Large intestine (tissue), 12 donors: ENCODE measurements at places on chromosomes 4 and X.

- peak; percentile 31 for DNase-seq
Observed at GRCh38 chr4:184648054-184648312, 1.3 kb downstream of the CASP3 start.

DNA sequence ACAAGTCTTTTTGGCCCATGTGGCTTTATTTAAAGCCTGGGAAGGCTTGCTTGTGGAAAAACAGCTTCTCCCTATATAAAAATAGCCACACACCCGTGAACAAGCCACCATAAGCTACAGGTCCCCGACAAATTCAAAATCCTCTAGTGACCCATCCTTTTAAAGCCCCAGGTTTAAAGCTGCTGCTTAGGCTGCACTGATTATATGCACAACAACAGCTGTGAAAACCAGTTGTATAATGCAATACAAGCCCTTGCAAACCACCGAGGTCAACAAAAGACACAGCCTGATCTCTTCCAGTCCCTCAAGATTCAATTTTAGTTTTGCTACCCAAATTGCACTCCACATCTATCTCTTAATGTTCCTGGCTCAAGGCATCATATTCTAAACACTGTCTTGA lies 186.0 kb upstream of the WDFY3 start:
- DNase-seq, result no peak

DNA sequence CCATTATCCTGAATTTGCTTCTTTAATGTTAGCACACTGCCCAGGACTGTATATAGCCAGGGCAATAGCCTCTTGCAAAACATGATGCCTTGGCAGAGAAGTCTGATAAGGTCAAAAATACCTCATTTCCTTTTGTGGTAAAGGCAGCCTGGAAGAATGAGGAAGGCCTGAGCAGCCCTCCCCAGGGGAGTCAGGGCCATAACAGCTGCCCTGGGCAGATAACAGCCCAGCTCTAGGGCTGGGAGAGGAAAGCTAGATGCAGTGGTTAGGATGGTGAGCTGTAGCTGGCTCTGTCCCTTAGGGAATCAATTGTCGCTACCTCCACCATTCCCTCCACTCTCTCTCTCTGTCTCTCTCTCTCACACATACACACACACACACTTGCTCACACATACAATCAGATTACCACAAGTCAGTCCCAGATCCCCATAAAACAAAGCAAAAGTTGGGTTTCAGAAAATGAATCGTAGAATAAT lies 29.2 kb downstream of the EFHC2 start:
- DNase-seq, result peak; percentile 86

GRCh38 chr4:68865760-68866159 lies 50.0 kb downstream of the UGT2B10 start:
- DNase-seq, result no peak

GRCh38 chr4:58254291-58254690 lies 1144.1 kb upstream of the IGFBP7 start:
- no peak for DNase-seq

- no peak for DNase-seq
Observed at GRCh38 chr4:39323821-39324220, 42.3 kb downstream of the RFC1 start.

GRCh38 chrX:125205133-125205917 lies 114.3 kb upstream of the TEX13C start:
- DNase-seq, result peak; percentile 42

GRCh38 chrX:20506739-20507138 lies 240.0 kb upstream of the RPS6KA3 start:
- DNase-seq, result no peak

GRCh38 chr4:101279377-101279871 lies 67.9 kb downstream of the PPP3CA start:
- peak; percentile 25 for DNase-seq

DNA sequence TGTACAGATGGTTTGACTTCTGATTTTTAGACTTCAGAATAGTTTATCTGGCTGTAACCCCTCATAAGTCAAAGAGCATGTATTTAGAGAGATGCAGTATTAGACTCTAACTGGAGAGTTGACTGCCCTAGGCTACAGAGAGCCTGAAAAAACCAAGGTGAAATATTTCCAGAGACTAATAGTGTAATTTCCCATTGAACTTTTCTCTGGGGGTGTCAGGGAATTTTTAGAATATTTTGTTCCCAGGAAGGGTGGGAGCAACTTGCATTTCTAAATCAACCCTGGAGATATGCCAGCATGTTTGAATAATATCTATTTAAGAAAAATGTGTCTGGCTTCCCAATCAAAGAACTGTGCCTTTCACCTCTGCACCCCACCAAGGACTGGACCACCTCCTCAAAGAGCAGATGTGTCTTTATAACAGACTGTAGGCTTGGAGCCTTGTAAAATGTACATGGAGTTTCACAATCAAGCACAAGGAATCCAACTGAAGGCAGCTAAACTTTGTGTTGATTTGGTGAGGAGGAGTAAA lies 2.0 kb downstream of the ANXA3 start:
- no peak for DNase-seq

DNA sequence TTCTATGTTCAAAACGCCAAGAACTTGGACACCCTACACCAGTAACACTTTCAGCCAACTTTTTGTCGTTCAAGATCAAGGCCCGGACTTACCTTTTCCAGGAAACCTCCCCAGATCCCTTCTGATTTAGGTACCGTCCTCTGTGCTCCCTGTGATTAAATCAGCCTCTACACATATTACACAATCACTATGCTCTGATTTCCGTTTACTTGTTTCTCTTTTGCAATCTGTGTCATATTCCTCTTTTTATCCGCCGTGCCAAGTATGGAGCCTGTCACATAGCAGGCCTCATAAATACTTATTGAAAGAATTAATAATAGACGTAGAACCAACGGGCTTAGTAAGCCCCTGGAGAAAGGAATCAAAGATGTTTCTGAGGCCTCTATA lies 722 bp upstream of the TMEM33 start:
- no peak for DNase-seq

DNA sequence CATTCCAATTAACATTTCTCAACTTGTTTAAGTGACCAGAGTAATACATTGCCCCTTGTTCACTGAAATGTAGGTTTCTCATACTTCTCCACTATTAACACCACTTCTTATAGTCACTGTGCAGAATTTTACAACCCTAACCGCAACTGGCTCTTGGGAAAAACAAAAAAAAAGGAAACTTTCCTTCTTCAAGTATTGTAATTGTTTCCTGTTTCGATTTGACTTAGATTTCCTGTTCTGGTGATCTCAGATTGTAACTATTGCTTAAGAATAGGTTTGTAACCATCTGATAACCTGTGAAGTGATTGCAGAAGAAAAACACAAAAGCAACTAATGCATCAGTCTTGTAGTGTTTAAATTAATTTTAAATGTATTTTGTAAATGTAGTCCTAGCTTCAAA lies 594.7 kb upstream of the GALNT7 start:
- no peak for DNase-seq

DNA sequence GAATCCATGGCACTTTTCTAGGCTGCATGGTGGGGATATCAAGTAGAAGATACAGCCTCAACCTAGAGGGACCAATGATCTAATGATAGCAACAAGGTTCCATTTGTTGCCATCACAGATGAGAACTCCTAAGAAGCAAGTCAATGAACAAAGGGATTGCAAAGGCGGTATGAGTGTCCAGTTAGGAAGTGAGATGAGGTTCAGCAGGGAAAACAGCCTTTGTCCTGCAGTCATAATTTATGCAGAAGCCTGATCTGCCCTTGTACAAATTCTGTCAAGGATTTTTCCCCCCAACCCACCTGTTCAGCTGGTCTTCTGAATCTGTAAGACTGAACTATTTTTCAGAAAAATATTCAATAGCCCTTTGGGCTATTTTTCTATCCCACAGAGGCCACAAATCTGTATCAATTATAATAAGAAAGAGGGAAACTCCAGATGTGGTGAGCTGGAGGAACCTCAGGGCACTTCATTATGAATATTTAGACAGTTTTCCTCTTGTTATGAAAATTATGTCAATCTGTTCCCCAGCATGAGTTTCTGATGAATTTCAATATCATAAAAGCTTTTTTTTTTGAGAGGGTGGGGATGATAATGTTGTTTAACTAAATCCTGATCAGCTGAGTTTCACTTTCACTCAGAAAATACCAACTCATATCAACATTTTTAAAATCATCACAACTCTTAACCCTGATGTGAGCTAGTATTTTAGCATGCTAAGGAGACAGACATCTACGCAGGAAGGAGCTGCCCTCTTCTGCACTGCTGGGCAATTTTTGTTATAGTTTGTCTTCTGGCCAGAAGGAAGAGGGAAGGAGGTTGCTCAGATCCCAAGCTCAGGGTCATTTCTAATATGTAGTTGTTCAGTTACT lies 127.2 kb upstream of the MAP3K15 start:
- DNase-seq, result no peak

DNA sequence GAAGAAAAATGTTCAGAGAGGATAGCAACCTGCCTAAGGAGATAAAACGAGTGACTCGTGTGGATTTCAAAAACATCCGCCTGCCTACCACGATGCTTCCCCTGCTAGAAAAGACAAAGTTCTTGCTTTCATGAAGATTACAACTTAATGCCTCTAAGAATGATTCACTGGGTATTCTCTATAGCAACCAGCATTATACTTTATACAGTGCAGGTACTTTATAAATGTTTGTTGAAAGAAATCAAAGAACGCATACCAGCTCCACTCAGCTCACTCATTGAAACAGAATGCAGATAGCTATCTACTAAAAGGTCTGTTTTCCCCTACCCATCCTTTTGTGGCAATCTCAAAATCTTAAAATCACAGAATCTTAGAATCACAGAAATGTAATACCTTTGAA lies 33.7 kb downstream of the GASK1B start:
- DNase-seq, result no peak

GRCh38 chr4:147964266-147964880 lies 232.5 kb downstream of the ARHGAP10 start:
- DNase-seq, result no peak

DNA sequence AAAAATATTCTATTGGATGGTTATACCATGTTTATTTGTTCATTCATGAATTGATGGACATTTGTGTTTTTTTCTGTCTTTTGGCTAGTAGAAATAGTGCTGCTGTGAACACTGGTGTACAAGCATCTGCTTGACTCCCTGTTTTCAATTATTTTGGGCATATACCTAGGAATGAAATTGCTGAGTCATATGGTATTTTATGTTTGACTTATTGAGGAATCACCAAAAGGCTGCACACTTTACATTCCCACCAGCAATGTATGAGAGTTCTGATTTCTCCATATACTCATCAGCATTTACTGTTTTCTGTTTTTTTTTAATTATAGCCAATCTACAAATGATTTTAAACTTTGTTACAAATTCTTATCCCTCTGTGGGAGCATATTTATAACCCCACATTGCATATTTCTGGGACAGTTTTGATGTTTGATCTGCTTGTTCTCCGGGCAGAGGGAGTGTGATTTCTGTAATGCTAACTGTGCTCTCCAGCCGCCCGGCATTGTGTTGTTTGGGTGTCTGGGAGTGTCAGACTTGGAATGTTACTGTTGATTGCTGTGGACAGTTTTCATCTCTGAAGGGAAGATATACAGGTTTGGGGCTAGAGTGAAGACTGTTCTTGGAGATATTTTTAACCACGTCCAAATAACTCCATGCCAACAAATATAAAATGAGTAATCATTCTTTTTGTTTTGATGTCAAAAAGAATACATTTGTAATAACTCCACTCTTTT lies 60.5 kb upstream of the PGRMC2 start:
- no peak for DNase-seq

DNA sequence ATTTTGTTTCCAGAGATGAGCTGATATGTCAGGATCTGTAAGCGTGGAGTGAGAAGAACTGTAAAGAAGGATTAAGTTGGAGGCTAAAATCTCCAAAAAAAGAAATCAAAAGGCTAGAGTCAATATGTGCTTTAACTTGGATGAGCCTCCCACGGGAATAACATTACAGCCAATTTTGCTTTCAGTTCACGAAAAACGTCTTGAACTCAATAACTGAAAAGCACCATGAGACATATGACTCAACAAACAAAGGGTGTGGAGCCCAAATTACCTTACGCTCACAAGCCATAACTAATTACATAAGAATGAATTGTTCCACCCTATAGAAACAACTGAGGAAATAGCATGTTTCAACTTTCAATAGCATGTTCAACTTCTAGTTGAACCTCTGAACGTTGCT lies 22.3 kb downstream of the TMPRSS11D start:
- DNase-seq, result no peak

DNA sequence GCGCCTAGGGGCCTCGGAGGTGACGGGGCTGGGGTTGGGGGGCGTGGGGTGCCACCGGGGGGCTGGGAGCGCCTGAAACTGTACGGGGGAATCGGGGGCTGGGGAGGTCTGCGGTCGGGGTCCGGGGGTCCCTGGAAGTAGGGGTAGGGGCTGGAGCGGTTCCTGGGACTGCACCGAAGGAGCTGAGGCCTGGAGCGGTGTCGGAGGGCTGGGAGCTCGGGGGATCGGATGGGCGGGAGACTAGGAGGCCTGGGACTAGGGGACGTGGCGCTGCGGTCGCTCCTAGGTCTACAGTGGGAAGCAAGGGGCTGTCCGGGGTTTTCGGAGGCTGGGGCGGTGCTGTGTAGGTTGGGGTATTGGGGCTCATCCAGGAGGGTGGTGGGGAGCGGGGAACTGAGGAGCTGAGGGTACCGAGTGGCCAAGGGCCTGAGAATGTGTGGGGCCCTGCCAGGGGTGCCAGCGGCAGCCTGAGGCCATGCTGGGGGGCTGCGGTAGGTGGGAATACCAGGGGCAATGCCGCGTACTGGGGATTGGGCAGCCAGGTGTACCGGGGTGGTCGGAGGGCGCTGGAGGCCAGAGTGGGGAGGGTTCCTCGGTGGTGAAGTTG lies 562 bp downstream of the AKAP17A start:
- DNase-seq, result no peak
